ENCODE measurements at places on chromosomes 5 and 9. TPM values are rescaled to one million over a fixed set of nuclear protein-coding genes. Genes with fewer than 3 reads are reported as not detected.

- H3K27me3 ChIP-seq, result no peaks in the 10 kb centered on the region
- DNase-seq, result no peak
- H3K27ac ChIP-seq, result no peak overlapping the region
- peaks cover under 1% of the 10 kb centered on the region for H3K36me3 ChIP-seq
Observed at GRCh38 chr9:15738011-15738410, 185.2 kb downstream of the CCDC171 start.

- no peak for DNase-seq
- H3K27me3 ChIP-seq, result no peaks in the 10 kb centered on the region
- no peaks in the 10 kb centered on the region for H3K36me3 ChIP-seq
- no peak overlapping the region for H3K27ac ChIP-seq
- peaks cover 12% of the 10 kb centered on the region for H3K4me1 ChIP-seq
Observed at GRCh38 chr9:129178568-129179382, 714 bp upstream of the IER5L start.

Gene FGD3
- 330 TPM for total RNA-seq

Gene TCF7
- 910 TPM for total RNA-seq

DNA sequence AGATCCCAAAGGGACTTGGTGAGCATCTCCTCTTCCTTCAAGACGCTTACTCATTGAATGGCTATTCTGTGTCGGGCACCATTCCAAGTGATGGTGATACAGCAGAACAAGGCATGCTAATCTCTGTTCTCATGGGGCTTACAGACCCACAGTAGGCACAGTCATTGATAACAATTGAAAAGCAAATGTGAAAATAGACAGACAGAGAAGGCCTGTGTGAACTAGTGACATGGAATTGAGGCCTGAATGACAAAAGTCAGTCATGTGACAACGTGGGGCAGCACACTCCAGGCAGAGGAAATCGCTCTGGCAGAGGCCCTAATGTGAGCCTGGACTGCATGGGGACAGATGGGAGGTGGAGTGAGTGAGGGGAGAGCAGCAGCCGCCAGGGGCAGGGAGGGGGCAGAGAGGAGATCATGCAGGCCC lies 70.7 kb upstream of the CPLX2 start:
- no peak overlapping the region for H3K27ac ChIP-seq
- DNase-seq, result no peak
- no peak overlapping the region for H3K4me3 ChIP-seq
- H3K36me3 ChIP-seq, result peaks cover 4% of the 10 kb centered on the region
- peaks cover 91% of the 10 kb centered on the region for H3K27me3 ChIP-seq

- peaks cover 16% of the 10 kb centered on the region for H3K4me1 ChIP-seq
- peaks cover 3% of the 10 kb centered on the region for H3K36me3 ChIP-seq
- no peak overlapping the region for H3K4me3 ChIP-seq
- no peak overlapping the region for H3K27ac ChIP-seq
Observed at GRCh38 chr5:94544031-94544650, 74.3 kb downstream of the KIAA0825 start.

GRCh38 chr9:93958121-93958818 lies 3.1 kb upstream of the BARX1 start:
- DNase-seq, result no peak
- peak overlapping the region; percentile 65 for H3K4me3 ChIP-seq
- peaks cover 50% of the 10 kb centered on the region for H3K4me1 ChIP-seq
- peaks cover 5% of the 10 kb centered on the region for H3K36me3 ChIP-seq

DNA sequence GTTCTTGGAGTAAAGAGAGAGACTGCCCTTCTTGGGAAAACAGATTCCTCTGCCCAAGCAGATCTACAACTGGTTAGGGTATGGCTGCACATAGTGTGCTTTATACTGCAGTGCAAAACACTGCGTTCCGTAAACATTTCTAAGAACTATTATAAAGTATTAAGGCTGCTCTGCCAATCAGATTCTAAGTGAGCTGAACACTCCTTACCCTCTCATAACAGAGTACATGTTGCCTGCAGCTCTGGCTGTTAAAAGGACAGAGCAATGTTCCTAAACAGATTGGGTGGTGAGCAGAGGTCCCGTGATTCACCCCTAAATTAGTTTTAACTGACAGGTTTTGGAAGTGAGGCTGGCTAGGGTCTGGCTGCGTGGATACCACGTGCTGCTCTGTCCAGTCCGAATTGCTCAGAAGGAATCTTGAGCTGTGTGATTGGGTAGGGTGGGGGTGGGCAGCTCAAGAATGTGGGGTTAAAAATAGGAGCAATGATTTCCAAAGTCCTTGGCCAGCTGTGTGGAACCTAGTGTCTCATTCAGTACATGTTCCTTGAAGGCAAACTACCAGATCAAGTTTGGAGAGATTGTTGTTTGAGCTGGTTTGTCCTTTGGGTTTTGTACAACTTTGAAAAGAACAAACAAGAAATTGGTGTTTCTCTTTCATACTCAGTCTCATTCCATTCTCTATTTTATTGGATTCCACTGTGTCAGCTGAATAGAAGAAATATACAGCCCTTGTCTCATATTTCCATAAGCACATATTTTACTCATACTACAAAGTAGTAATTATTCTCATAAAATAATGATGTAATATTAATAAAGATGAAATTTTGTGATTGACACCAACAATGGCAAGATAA lies 497.6 kb upstream of the CD180 start:
- no peak overlapping the region for H3K4me3 ChIP-seq
- no peak overlapping the region for H3K27ac ChIP-seq
- H3K4me1 ChIP-seq, result no peaks in the 10 kb centered on the region
- no peaks in the 10 kb centered on the region for H3K27me3 ChIP-seq
- no peaks in the 10 kb centered on the region for H3K36me3 ChIP-seq
- no peak for DNase-seq

Gene RXRA
- 5.3 TPM for total RNA-seq

Gene SUSD3
- total RNA-seq, result 64.0 TPM

Gene PCDHAC2
- not detected for total RNA-seq

Gene APBA1
- total RNA-seq, result 1.2 TPM

Gene LIX1
- not detected for total RNA-seq

- H3K4me1 ChIP-seq, result no peaks in the 10 kb centered on the region
- H3K27me3 ChIP-seq, result peaks cover 13% of the 10 kb centered on the region
- DNase-seq, result no peak
- H3K27ac ChIP-seq, result no peak within 1 kb of the TSS
- no peak within 1 kb of the TSS for H3K4me3 ChIP-seq
- peaks cover 10% of the 10 kb centered on the region for H3K36me3 ChIP-seq
Observed at GRCh38 chr5:140840978-140841962, at the start of gene PCDHA8. TSS of gene PCDHA8 (plus strand) at chr5:140841187. CDS start at chr5:140841322, 135 bp downstream.

GRCh38 chr9:34547960-34548611 lies 25.3 kb upstream of the ENHO start:
- H3K27me3 ChIP-seq, result peaks cover 22% of the 10 kb centered on the region
- no peaks in the 10 kb centered on the region for H3K4me1 ChIP-seq
- H3K36me3 ChIP-seq, result no peaks in the 10 kb centered on the region
- no peak for DNase-seq
- no peak overlapping the region for H3K4me3 ChIP-seq

Gene NFIB
- total RNA-seq, result not detected

Gene RIC1
- 30.1 TPM for total RNA-seq

Gene TTC16
- total RNA-seq, result 8.2 TPM

GRCh38 chr9:105535920-105536668 lies 21.8 kb upstream of the FKTN start:
- no peak for DNase-seq
- no peak overlapping the region for H3K27ac ChIP-seq
- no peaks in the 10 kb centered on the region for H3K4me1 ChIP-seq
- H3K36me3 ChIP-seq, result no peaks in the 10 kb centered on the region
- H3K27me3 ChIP-seq, result no peaks in the 10 kb centered on the region

- DNase-seq, result no peak
- no peak overlapping the region for H3K27ac ChIP-seq
- H3K4me1 ChIP-seq, result no peaks in the 10 kb centered on the region
- H3K36me3 ChIP-seq, result no peaks in the 10 kb centered on the region
- H3K27me3 ChIP-seq, result no peaks in the 10 kb centered on the region
Observed at GRCh38 chr9:125924351-125924750, 177.2 kb downstream of the PBX3 start.

DNA sequence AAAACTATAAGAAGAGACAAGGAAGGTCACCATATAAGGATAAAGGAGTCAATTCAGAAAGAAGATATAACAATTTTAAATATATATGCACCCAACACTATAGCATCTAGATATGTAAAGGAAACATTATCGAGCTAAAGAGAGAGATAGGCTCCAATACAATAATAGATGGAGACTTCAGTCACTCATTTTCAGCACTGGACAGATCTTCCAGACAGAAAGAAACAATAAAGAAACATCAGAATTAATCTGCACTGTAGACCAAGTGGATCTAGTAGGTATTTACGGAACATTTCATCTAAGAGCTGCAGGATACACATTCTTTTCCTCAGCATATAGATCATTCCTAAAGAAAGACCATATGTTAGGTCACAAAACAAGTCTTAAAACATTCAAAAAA lies 463.5 kb downstream of the KCTD16 start:
- H3K4me3 ChIP-seq, result no peak overlapping the region
- no peak for DNase-seq

Gene ZMAT2
- 59.6 TPM for total RNA-seq

DNA sequence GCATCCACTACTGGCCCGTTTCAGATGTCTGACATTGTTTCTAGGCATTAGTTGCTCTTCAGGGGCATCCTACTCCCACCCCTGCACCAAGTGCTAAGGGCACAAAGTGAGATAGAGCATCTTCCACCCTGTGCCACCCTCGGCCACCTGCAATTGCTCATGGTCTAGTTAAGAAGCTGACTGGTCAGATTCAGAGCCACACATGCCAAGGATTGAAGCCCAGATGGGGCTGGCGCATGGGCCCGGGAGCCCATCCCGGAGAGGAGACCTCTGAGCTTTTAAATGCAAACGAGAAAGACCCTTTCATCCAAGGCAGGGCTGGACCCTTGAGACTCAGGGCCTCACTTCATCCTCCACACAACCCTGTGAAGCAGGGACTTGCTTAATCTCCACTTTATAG lies 28.5 kb downstream of the HRH2 start:
- H3K27ac ChIP-seq, result no peak overlapping the region
- no peaks in the 10 kb centered on the region for H3K27me3 ChIP-seq
- H3K4me3 ChIP-seq, result no peak overlapping the region
- no peaks in the 10 kb centered on the region for H3K36me3 ChIP-seq
- peaks cover 66% of the 10 kb centered on the region for H3K4me1 ChIP-seq
- DNase-seq, result no peak

DNA sequence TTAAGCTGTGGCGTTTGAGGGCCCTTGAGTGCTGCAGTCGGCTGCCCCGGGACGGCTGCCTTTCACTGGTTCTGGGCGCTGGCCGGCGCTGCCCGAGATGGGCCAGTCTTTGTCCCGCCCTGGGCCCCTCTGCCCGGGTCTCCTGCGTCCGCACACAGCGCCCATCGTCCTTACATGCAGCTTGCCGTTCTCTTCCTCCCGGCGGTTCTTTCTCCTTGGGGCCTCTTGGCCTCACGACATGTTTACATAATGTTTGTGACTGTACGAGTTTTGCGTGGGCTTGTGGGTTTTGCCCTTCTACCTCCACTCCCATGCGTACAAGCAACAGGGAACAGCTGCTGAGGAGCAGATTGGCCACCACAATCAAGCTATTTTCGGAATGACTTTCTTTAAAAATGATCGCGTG lies 618 bp downstream of the TNPO1 start:
- peaks cover 35% of the 10 kb centered on the region for H3K4me1 ChIP-seq
- H3K27me3 ChIP-seq, result peaks cover 7% of the 10 kb centered on the region
- DNase-seq, result peak; percentile 68

Gene DNAH5
- total RNA-seq, result not detected

DNA sequence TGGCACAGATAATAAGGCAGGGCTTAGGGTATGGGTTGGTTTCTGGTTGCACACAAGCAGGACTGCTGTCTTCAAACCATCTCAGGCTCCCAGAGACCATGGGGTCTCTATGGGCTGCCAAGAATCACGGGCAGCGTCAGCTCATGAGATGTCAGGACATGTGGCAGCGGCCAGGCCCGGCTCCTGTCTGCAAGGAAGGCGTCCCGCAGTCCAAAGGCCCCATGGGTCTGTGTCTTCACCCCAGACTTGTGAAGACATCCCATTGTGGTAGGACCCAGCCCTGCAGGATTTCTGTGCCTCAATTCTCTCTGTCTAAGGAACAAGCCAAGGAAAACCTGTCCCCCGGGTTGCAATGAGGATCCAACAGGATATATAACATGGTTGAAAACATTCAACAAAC lies 32.6 kb downstream of the IPPK start:
- H3K27ac ChIP-seq, result no peak overlapping the region
- H3K4me3 ChIP-seq, result no peak overlapping the region

GRCh38 chr9:88732128-88732527 lies 197.2 kb downstream of the NXNL2 start:
- H3K27me3 ChIP-seq, result peaks cover 17% of the 10 kb centered on the region
- H3K4me3 ChIP-seq, result no peak overlapping the region
- DNase-seq, result no peak
- H3K36me3 ChIP-seq, result no peaks in the 10 kb centered on the region
- no peaks in the 10 kb centered on the region for H3K4me1 ChIP-seq

- H3K4me3 ChIP-seq, result no peak overlapping the region
- no peak overlapping the region for H3K27ac ChIP-seq
- no peak for DNase-seq
- no peaks in the 10 kb centered on the region for H3K36me3 ChIP-seq
- H3K4me1 ChIP-seq, result no peaks in the 10 kb centered on the region
Observed at GRCh38 chr9:72633966-72634365, 112.6 kb downstream of the TMC1 start.

- H3K4me3 ChIP-seq, result no peak overlapping the region
- H3K4me1 ChIP-seq, result no peaks in the 10 kb centered on the region
- H3K27ac ChIP-seq, result no peak overlapping the region
- H3K36me3 ChIP-seq, result no peaks in the 10 kb centered on the region
- DNase-seq, result no peak
- peaks cover 8% of the 10 kb centered on the region for H3K27me3 ChIP-seq
Observed at GRCh38 chr5:169106911-169107706, 193.8 kb downstream of the SLIT3 start.

DNA sequence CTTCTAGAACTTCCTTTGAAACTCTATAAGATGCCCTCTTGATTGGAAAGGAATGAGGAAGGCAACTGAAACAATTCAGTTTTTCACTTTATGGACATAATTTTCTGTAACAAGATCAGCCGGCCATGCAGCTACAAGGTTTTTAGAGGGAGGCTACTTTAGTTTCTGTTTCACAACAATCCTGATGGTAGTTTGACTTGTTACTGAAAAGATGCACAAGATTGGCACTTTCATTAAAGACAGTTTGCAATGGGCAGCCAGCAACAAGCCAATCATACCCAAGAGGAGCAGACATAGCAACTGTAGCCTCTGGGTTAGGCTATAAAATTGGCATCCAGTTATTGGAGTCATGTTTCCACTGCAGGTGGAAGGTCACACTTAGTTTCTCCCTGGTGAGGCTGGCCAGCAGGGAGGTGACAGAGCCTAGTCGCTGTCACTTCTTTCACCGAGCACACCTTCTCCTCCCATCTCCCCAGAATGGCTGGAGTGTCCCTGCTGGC lies 74.3 kb upstream of the TGFBR1 start:
- no peaks in the 10 kb centered on the region for H3K27me3 ChIP-seq
- no peak for DNase-seq
- no peak overlapping the region for H3K4me3 ChIP-seq
- no peaks in the 10 kb centered on the region for H3K36me3 ChIP-seq
- peaks cover 42% of the 10 kb centered on the region for H3K4me1 ChIP-seq
- no peak overlapping the region for H3K27ac ChIP-seq

- no peak for DNase-seq
- H3K27me3 ChIP-seq, result no peaks in the 10 kb centered on the region
- H3K4me1 ChIP-seq, result peaks cover 26% of the 10 kb centered on the region
- H3K36me3 ChIP-seq, result no peaks in the 10 kb centered on the region
- no peak overlapping the region for H3K27ac ChIP-seq
- no peak overlapping the region for H3K4me3 ChIP-seq
Observed at GRCh38 chr5:134462761-134463160, 51.1 kb upstream of the CDKN2AIPNL start.

Gene PRR7
- total RNA-seq, result 7.7 TPM

Measured in naive thymus-derived CD8-positive, alpha-beta T cell (primary cell).